ENCODE measurements at places on chromosomes 3 and 15.

GRCh38 chr3:5212628-5213573 is 25.4 kb downstream of the EDEM1 start:
- DNase-seq: no peak

GRCh38 chr3:149442851-149443544 is 31.5 kb upstream of the TM4SF4 start:
- DNase-seq: no peak

DNA sequence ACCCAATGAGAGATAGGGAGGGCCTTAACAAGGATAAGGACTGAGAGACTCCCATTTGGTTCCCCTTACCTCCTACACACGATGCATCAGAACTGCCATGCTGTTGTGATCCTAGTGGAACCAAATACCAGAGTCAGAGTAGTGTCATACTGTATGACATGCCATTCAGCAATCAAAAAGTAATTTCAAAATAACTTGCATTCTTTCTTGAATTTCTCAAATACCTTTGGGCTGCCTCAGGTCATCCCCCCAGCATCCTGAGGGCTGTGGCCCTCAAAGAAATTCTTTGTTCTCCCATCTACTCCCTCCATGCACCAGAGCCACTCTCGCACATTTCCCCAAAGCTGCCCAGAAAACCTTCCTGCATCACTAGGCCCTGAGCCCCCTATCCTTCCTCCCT is 68.9 kb upstream of the PPP2R3A start:
- DNase-seq: no peak

GRCh38 chr15:94991718-94992117 is 760.4 kb downstream of the MCTP2 start:
- DNase-seq: no peak

DNA sequence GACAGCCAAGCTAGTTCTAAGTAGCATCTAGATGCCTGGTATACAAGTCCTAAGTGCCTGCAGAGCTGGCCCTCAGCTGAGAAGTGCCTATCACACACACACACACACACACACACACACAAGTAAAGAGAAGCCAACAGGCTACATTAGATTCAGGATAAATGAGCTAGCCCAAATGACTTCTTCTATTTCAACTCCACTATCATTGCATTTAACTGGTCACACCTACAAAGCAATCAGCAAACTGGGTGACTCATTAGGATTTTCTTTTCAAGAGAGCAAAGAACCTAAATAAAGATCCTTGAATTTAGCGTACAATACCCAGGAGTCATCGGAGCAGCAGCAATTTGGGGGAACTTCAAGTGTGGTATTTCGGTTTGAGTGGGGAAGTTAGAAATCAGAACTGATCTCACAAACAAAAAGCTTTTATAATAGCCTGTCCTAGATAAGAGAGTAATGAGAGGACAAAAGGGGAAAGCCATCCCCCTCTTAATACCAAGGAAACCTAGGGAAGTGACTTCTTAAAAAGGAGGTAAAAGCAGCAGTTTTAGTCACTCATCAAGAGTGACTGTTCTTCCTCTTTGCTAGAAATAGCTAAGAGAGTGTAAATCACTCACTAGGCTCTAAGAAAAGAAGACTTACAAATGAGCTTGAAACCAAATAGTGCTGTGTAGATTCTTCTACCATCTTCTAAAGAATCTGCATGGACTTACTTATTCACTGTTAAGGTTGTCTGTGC is 112.7 kb downstream of the TNIK start:
- no peak for DNase-seq

GRCh38 chr3:157532529-157533297 is 29.5 kb upstream of the VEPH1 start:
- DNase-seq: peak; percentile 62

DNA sequence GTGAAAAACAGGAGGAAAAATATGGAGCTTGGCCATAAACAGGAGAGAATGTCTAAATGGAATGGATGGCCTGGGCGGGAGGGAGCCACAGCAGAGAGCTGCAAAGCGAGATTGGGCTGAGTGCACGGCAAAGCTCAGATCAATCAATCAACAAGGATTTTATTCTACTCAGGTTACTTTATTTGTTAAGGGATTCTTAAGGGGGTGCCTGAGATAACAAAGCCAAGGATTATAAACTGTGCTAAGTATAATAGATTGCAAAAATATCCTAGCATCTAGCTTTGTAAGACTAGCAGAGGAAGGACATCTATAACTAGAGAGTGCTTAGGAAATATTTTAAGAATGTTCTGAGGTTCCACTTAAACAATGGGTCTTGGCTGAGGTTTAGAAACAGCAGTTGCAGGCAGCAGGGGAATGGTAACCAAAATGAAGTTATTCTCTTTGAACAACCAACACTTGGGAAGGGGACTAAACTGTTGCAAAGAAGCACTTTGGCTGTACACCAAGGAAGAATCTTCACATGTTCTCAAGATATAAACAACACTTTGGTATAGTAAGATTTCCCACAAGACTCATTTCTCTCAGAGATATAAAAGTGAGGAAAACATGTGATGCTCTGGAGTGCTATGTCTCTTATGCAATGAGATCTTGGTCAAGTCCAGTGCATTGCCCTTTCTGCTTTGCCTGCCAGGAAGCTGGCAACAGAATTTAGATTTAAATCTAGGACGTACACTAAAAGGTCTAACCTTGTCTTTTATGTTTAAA is 35.5 kb downstream of the TMEM212 start:
- DNase-seq: no peak

DNA sequence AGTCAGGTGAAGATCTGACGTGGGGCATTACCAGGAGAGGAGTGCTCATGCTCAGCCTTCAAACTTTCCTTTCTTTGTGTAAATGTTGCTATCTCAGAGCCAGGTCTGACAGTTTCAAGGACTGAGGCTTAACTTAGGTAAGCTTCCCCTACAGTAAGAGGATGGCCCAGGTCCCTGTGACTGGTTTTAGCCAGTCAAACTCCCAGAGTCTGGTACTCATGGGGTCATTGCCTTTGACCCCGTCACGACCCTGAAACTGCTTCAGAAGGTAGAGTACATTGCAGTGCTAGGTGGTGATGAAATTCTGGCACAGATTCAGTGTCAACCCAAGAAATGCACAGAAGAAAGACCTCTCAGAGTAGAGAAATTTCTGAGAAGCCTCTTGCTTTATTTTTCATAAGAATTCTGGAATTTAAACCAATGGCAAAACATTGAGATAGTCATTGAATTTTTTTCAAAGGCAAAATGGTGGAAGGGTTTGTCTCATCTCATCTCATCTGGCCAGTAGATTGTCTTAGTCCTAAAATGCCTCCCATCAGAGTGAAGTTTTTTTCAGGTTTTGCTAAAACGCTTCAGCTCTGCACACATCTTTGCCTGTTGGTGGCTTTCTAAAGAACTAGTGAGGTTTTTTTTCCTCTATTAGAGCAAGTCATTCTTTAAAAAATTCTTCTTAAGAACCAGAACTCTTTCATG is 23.1 kb downstream of the ZBTB38 start:
- no peak for DNase-seq

DNA sequence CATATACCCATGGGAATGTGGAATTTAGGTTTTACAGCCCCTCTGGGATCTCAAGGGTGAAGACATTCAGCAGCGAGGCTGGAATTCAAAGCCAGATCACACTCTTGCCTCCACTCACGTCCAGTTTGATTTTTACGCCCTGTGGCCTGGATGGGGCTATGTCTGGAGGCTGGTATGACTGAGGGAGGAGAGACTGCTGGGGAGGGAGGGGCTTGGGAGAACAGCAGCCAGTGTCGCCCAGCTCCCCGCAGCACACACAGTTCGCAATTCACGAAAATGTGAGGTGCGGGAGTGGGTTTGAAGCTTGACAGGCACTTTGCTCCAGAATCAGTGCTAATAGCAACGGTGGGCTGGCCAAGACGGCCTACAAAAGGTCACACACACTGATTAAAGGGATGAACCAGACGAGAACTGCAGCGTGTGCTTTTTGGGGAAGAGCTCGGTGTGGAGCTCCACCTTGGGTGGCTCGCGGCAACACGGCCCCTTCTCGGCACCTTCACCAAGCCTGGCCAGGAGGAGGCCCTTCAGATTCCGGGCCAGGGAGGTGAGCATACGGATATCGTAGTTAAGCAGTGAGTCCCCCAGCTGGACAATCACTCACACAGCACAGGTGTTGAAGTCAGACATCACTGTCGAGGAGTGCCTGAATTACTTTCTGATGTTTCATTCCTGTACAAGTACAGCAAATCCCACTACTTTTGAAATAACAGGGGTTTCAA is 16.4 kb downstream of the EHD4 start:
- no peak for DNase-seq

- DNase-seq: no peak
These were observed 251.3 kb upstream of the HES1 start for GRCh38 chr3:193884652-193885051.
